ENCODE measurements at places on chromosomes 7 and 10.

- no peak for DNase-seq
Observed at GRCh38 chr10:60459701-60460457, 70.2 kb upstream of the ANK3 start.

DNA sequence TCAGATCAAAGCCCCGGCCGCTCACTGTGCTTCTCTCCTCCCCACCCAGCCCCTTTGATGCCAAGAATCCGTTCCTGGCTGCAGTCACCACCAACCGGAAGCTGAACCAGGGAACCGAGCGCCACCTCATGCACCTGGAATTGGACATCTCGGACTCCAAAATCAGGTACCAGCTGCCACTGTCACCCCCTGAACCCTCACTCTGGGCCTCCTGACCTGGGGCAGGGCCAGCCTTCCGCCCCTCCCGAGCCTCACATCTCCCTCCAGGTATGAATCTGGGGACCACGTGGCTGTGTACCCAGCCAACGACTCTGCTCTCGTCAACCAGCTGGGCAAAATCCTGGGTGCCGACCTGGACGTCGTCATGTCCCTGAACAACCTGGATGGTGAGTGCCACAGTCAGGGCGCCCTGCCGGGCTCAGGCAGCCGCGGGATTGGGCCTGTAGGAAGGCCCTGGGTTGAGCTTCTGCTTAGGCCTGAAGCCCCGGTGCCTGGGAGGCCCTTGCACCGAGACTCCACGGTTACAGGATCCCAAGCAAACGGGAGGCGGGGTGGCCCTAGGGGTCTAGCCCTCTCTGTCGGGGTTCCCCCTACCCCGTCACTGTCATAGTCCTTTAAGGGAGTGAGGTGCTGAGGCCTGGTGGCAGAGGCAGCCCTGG lies 10.8 kb downstream of the TMEM120A start:
- no peak for DNase-seq

DNA sequence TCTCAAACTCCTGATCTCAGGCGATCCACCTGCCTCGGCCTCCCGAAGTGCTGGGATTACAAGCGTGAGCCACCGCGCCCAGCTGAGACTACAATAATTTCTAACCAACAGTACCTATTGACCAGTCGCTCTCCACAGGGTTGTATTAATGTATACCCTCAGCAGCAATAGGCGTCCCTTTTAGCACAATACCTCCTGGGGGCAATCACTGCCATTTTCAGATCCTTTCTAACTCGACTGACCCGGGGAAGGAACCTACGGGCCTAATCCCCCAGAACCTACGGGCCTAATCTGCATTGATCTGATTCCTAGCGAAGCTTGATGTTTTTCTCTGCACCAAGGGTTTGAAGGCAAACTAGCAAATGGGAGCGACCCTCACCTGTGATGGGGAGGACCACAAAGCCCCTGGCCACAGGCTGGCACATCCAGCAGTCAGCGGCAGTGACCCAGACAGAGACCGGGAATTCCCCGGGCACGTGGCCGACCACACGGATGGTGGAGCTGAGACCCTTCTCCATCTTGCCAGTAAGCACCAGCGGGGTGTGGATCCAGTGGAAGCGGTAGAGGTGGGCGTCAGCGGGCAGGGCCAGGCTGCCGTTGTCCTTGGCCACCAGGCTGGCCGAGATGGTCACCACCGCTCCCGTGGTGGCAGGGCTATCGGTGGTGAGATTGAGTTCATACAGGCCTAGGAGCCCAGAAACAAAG lies 6.9 kb downstream of the TMEM130 start:
- DNase-seq = no peak

DNA sequence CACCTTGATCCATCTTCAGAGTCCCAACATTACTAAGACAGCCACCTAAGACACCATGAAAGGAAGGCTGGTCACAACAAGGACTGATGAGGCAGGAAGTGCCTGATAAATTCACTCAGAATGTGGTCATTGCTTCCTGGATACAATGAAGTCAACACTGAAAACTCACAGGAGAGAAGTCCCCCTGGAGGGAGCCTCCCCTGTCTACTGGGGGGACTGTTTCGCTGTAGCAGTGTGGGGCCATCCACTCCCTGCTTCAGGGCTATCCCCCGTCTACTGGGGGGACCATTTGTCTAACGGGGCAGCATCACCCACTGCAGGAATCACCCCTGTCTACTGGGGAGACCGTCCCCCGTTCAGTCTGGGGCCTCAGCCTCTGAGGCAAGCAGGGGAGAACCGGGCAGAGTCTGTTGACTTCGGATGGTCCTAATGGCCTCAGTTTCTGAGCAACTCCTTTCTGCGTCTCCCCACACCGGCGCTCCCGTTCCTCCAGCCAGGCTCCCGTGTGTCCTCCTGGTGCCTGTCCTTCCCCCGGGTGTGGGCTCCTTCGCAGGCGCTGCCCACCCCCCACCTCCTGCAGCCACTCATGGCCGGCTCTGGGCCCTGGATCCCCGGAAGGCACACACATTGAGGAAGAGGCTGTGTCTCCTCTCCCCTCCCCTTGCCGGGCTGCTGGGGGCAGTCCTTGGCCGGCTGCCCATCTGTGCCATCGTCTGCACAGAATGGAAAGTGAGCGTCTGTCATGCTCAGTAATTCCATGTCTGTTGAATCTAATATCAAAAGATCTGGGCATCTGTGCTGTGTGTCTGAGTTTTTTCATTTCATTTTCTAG lies 59.9 kb upstream of the DNAJB6 start:
- no peak for DNase-seq

DNA sequence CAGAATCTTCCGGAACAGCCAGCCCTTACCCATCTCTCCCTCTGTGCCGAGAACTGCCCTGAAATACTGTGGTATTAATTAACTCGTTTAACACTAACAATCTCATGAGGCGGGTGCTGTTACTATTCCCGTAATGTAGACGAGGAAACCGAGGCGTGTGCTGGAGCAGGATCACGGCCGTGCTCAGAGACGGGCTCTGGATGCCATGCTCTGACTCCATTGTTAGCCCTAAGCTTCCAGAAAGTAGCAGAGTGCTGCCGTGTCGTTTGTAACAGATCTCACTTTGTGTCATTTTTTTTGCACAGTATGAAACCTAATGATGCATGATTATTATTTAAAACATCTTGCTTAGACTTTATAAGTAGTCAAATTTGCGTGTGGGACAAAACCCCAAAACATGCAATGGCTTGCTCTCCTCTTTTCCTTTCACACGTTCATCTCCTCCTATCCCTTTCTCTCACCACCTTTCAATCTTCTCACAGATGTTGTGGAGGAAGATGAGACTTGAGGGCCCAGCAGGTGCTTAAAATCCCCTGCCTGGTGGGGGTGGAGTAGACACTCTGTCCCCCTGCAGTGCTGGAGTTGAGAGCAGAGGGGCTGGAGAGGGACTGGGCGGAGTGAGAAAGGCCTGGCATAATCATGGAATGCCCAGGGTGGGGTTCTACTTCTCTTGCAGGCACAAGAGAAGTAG lies 482 bp upstream of the ACTR3C start:
- DNase-seq = no peak

GRCh38 chr7:121267612-121268011 lies 61.2 kb upstream of the WNT16 start:
- no peak for DNase-seq

- no peak for DNase-seq
Observed at GRCh38 chr7:137768366-137768765, 78.4 kb downstream of the DGKI start.
